ENCODE measurements at places on chromosomes 2 and 18.

- no peak for DNase-seq
Measured at GRCh38 chr2:225164401-225165050, 122.3 kb upstream of the DOCK10 start.

GRCh38 chr2:45643543-45644542, 7.6 kb upstream of the PRKCE start:
- DNase-seq = no peak

GRCh38 chr2:29401994-29402393, 286.8 kb downstream of the CLIP4 start:
- no peak for DNase-seq

GRCh38 chr2:187138265-187138664, 289.3 kb upstream of the ZSWIM2 start:
- DNase-seq = no peak

GRCh38 chr2:99660616-99661406, 171.0 kb upstream of the REV1 start:
- no peak for DNase-seq

- no peak for DNase-seq
Measured at GRCh38 chr2:238691596-238692491, 156.0 kb upstream of the TWIST2 start.

GRCh38 chr2:205002390-205002789, 457.1 kb downstream of the PARD3B start:
- DNase-seq = no peak

GRCh38 chr2:121175326-121175725, 109.7 kb downstream of the TFCP2L1 start:
- no peak for DNase-seq
